Stimulated activated CD4-positive, alpha-beta T cell treated with anti-CD3 and anti-CD28 coated beads, Interleukin-1b, Interleukin-23, amount 100 ng/mL, for 1 hour (primary cell): ENCODE measurements at places on chromosomes 13 and 19.

GRCh38 chr13:27482983-27483382 lies 32.6 kb upstream of the MTIF3 start:
- DNase-seq, result no peak

DNA sequence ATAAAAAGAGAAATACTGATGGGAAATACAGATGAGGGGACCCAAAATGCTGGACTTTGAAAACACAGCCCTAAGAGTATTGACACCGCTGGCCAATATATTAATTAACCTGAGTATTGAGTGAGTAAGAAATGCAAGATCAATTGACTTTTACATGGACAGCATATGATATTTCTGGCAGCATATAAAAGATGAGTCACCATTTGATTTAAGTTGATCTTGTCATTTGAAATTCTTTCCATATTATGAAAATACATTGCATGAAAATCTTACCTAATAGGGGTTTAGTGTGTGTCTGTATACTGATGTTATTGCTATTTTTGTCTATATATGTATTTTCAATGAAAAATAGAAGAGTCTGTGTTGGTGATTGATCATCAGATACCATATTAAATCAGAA lies 619.6 kb downstream of the KCTD12 start:
- DNase-seq, result no peak

GRCh38 chr13:43516401-43516833 lies 270.4 kb downstream of the ENOX1 start:
- DNase-seq, result no peak

- no peak for DNase-seq
Observed at GRCh38 chr13:20173116-20173746, 12.4 kb upstream of the GJA3 start.

DNA sequence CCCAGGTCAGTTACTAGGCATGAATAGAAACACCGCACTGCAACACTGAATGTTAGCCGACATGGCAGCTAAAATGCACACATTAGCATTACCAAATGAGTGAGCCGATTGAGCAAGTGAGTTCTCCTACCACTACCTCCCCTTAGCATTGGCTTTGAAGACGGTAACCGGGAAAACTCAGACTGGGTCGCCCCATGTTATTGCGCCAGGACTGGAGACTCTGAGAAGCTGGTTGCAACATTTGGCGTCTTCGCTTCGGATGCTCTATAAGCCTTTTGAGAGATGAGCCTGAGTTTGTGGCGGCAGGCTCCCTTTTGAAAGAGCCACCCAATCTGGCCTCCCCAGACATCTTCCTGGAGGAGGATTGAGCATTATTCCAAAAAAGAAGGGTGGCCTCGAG lies 68.5 kb upstream of the POMP start:
- no peak for DNase-seq
